ENCODE measurements at places on chromosomes 12 and 14.

GRCh38 chr12:52277486-52278245, 3.2 kb downstream of the KRT86 start:
- DNase-seq, result no peak

DNA sequence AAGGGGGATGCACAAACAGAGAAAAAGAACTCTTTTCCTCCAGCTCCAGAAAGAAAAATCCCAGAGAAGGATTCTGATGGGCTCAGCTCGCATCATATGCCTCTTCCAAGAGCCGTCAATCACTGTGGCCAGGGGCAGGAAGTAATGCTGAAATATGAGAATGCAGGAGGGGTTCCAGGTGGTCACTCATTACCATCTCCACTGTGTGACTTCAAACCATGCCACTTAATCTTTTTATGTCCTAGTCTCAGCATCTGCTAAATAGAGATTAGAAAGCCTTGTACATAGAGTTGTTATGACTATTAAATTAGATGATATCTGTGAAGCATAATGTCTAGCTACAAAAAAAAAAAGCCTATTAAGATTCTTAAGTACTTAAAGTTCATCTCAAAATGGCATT, 65.6 kb upstream of the FICD start:
- DNase-seq, result no peak

DNA sequence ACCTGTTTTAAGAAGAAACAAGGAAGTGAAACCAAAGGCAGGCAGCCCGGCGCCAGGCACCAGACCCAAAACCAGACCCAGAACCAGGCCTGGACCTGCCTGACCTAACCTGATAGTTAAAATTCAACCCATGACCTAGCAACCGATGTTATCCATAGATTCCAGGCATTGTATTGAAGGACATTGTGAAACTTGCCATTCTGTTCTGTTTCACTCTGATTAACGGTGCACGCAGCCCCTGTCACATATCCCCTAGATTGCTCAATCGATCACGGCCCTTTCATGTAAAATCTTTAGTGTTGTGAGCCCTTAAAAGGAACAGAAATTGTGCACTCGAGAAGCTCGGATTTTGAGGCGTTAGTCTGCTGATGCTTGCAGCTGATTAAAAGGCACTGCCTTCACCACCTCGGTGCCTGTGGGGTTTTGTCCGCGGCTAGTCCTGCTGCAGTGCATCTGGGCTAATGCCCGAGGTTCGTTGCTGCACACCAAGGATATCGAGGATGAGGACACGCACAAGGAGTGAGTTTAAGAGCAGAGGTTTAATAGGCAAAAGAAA, 262.5 kb upstream of the TMEM132C start:
- no peak for DNase-seq

GRCh38 chr12:77213319-77213718, 147.9 kb upstream of the E2F7 start:
- DNase-seq, result no peak

DNA sequence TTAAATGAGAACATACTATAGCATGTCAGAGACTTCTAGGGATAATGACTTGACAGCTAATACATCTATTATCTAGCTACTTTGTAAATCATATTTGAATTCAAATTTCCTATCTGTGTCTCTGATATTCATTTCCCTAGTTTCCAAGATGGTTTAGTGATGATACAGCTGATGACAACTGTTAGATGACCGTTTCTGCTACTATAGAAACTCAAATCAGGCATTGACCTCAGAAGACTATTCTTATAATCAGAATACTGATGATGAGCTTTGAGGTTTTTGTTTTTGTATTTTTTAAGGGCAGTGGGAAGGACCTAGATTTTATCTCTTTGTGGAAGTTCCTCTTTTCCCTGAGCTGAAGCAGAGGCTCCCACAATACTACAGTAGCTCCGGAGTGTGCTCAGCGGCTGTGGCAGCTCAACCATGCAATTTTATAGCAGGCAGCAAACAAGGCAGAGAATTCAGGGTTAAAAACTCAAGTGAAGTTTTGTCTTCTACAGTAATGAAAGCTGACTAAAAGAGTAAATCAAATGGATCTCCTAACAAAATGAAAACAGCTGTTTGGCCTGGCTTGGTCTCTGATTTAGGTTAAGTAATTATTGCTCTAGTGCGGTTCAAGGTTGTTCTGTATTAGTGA, 145.1 kb downstream of the SLC25A21 start:
- no peak for DNase-seq

GRCh38 chr14:28196878-28197277, 569.7 kb upstream of the FOXG1 start:
- no peak for DNase-seq

- DNase-seq, result no peak
Measured at GRCh38 chr14:84874436-84874835, 655.5 kb upstream of the FLRT2 start.
